Frontal cortex (tissue), 4 donors: ENCODE measurements at places on chromosomes 1 and 21. TPM values are rescaled to one million over a fixed set of nuclear protein-coding genes. Genes with fewer than 3 reads are reported as not detected.
A peak's percentile ranks its signal among the peaks of the same experiment; 100 is the strongest.

DNA sequence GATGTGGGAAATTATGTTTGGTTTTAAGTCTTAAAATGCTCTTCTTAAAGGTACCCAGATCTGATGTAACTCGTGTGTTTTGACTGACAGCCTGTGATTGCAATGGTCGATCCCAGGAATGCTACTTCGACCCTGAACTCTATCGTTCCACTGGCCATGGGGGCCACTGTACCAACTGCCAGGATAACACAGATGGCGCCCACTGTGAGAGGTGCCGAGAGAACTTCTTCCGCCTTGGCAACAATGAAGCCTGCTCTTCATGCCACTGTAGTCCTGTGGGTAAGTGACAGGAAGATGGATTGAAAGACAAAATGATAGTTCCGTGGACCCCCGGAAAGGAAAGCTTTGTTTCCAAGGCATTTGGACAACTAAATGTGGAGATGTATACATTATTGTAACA lies 71.6 kb upstream of the LAMC2 start:
- DNase-seq = no peak

DNA sequence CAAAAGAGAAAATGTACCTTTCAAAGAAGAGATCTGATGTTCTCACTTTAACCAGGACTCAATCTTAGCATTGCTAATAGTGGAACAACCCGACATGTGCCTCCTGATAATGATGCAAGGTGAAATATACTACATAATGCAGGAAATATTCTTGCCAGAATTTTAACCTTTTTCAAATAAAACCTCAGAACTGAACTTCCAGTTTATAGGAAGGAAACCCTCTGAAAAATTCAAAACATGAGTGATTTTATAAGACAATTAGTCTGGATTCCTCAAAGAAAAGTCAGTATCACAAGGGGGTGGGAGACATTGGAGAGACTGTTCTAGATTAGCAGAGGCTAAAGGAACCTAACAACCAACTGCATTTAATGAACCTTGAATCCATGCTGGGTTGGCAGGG lies 18.1 kb downstream of the AHCYL1 start:
- DNase-seq = no peak

DNA sequence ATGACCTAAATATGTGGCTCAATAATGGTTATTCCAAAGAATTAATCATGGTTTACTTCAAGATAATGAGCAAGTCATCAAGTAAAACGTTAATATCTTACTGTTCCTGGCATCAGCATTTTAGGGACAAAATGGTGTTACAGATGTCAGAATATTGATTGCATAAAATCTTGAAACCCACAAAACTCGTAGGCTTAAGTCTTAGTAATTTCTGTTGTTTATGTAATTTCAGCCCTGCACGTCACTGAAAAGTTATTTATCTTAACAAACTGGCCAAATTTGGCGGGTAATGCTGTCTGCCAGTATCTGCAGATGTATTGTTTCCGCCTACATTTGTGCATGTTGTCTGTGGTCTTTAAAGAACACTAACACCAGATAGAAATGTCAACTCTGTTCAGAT lies 25.8 kb downstream of the CDC7 start:
- no peak for DNase-seq

DNA sequence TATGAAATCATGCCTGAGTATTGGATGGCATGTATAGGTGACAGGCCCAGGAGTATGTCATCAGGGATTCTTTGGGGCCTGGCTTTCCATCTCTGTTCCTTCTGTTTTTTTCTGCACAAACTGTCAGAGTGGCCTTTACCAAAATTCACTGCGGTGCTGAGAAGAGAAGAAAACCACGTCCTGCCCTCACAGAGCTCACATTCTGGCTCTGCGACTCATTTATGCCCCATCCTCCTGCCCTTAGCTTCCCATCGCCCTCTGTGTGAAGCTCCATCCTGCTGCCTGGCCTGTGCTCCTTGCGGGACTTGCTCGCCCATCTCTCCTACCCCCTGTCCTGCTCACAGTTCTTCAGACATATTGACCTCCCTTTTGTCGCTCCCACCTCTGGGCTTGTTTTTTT lies 73.4 kb downstream of the HUNK start:
- no peak for DNase-seq

DNA sequence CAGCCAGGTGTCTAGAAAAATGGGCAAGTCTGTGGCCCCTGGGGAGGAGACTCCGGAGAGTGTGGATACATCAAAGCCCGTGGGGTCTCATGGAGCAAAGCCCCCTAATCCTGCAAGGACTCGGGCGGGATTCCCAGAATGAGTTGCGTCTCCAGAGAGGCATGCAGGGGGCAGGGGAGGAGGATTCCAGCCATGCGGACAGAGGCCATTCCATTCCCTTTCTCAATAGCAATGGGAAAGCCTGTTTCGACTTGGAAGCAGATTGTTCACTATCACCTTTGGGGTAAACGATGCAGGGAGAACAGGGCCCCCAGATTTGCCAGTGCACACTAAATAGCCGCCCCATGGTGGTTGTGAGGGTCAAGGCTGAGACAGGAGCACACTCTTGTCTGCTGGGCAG lies 15.4 kb upstream of the PRDM15 start:
- no peak for DNase-seq

GRCh38 chr21:46431448-46431847 lies 27.2 kb upstream of the DIP2A start:
- DNase-seq = no peak

DNA sequence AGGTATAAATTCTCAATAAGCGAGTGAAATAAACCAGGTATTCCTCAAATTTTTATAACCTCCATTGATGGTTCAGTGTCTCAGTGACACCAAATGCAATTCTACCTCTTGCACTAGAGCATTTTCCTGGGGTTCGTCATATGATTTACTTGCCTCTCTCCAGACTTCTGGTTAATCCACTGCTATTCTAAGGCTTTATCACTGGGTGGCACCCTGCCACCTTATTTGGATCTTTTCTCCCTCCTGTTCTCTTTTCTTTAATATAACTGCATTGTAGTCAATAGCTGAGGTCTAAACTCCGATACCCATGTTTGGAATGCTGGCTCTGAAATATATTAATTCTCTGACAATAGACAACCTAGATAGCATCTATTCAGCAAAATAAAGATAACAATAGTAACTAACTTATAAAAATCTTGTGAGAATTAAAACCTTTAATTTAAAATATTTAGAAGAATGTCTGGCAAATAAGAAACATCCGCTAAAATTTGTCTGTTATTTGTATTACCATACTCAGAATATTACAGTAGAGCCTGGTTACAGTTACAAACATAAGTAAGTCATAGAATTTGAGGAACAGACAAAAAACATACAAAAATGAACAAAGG lies 436.4 kb downstream of the PLA2G4A start:
- DNase-seq = no peak

- DNase-seq = no peak
Measured at GRCh38 chr1:54834007-54834541, 33.0 kb upstream of the TTC22 start.

DNA sequence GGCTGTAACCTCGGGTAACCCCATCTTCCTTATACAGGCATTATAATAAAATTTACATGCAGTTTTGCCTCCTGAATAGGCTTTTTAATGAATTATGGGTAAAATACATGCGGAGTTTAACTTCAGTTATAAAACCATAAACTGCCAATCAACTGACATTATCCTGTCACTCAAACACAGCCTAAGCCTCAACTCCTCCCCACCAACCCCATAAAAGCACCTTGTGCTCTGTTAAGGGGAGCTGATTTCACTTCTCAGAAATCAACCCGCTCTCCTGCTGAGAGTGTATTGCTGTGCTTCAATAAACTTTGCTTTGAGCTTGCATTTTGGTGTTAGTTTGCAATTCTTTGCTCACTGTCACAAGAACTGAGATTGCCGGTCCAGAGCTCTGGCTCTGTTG lies 1812.2 kb downstream of the BRINP3 start:
- no peak for DNase-seq

DNA sequence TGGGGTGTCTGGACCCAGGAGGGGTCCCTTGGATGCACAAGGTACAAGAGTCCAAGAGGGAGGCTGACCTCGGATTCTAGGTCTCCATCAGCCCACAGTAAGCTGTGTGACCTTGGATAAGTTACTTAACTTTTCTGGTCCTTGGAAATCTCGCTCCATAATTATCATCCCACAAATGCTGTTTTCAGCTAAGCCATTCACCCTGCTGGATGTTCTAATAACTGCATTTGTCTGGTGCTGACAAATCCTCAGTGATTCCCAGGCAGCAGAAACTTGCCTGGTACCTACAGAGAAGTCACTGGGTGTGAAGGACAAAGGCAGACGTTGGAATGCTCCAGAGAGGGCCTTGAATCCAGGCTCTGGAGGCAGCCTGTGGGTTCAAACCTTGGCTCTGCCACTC lies 89.7 kb downstream of the IGSF21 start:
- no peak for DNase-seq

DNA sequence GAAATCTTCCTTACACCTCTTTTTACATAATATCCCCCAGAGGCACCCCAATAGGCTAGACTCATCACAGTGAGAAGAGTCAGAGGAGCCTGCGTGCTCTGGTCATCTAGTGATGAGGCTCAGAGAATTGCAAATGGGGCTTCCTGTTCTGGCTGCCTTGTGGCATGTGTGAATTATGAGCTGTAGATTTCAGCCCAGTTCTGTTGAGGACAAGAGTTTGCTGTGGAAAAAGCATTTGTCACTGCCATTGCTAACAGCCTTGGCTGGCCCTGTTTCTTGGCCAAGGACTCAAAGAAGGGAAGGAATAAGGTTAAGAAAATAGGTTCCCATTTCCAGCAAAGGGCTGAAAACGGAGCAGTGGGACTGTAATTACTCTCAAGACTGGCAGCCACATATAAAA lies 30.7 kb downstream of the MRAP start:
- no peak for DNase-seq

DNA sequence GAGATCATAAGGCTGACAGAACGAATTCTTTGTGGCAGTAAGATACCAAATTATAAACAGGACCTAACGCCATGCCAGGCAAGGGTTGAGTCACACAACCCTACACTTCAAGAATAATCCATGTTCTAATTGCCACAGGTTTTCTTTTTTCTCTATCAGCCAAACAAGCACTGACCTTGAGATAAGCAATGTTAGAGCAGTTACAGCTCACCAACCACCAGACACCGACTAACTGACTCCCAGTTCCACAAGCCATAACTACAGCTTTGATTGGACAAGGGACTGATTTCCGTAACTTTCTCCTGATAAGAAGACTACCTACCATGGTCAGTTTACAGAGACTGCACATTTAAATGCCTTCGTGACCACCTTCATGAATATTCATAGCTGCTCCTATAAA lies 149.6 kb downstream of the PTPRU start:
- no peak for DNase-seq

DNA sequence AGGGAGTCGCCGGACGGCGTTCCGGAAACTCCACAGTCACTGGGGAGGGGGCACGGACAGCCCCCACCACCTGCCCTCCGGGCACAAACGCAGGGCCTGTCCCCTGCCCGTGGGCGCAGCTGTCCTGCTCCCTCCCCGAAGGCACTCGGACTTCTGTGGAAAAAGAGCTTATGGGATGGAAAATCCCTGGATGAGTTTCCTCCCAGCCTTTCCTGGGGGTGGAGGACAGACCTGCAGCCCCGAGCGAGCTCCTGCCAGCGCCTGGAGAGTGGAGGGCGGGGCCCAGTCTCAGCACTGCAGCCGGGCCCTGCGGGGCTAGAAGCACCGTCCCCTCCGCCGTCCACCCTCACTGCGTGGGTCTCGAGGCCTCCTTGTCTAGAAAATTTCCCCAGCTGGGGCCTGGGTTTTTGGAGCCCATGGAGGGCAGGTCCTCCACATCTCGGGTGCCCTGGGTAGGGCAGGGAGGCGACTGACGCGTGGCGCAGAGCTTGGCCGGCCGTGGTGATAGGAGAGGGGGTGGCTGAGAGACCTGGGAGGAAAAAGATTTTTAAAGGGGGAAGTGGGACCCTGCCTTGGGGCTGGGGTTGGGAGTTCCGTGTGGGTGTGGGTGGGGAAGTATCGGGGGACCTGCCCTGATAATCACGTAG lies 6.4 kb upstream of the COL6A1 start:
- DNase-seq = peak; percentile 26

DNA sequence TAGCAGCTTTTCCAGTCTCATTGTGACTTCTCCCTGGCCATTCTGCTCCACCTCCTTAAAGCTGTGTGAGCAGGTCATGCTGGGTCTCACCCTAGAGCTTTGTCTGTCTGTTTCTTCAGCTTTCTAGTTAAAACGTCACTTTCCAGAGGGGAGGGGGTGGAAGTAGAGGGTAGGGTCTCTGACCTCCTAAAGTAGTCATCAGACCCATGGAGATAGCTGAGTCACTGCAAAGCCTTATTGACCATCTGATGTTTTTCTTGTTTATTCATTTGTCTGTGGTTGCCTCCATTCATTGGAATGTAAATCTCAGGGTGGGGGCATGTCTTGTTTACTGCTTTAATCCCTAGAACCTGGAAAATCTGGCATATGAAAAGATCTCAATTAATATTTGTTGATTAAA lies 52.7 kb downstream of the ELF3 start:
- DNase-seq = no peak

IPO13 gene
- 13.9 TPM for total RNA-seq

LORICRIN gene
- not detected for total RNA-seq

CR1L gene
- not detected for total RNA-seq

RGS16 gene
- 1.6 TPM for total RNA-seq

GCSAML gene
- total RNA-seq = 0.41 TPM
